ENCODE measurements at places on chromosomes 4 and X.

DNA sequence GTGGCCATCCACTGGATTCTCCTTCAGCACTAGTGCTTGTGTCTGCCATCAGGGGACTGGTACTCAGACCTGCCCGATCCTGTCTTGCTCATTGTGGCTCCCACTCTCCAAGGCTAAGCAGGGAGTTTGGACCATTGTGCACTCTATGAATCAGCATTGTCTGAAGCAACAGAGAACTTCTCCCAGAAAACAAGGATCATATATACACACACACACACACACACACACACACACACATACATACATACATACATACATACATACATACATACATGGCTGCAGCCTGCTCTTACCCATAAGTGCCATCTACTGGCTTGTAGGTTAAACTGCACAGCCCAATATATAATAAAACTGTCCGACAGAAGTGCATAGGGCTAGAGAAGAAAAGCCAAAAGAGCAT, 345.3 kb upstream of the LCORL start:
- DNase-seq = no peak

GRCh38 chr4:189825466-189825865, 115.2 kb upstream of the FRG1 start:
- no peak for DNase-seq

GRCh38 chr4:185335579-185335978, 60.1 kb downstream of the LRP2BP start:
- no peak for DNase-seq

DNA sequence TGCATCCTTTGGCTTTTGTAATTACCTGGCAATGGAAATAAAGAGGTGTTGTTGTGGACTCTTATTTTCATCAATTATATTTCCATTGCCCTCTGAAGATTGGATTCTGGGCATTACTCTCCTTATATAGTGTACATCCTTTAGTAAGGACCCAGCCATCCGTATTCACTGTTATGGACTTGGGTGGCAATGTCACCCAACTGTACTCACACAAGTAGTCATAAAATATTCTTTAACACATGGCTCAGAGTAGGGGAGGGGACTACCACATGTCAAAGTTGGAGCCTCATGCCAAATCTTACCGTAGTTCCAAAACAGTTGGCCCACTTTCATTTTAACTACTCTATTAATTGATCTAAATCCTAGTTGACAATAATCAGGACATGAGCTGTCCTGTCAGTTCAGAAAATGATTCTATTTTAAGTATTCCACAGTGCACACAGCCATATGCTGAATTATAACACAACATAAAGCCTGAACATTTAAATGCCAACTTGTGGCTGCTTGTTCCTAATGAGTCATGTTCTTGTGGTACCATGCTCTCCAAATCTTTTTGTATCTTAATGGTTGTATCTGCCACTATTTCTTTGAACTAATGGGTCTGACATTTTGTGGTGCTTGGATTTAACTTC, 4.9 kb downstream of the FRAS1 start:
- DNase-seq = no peak

DNA sequence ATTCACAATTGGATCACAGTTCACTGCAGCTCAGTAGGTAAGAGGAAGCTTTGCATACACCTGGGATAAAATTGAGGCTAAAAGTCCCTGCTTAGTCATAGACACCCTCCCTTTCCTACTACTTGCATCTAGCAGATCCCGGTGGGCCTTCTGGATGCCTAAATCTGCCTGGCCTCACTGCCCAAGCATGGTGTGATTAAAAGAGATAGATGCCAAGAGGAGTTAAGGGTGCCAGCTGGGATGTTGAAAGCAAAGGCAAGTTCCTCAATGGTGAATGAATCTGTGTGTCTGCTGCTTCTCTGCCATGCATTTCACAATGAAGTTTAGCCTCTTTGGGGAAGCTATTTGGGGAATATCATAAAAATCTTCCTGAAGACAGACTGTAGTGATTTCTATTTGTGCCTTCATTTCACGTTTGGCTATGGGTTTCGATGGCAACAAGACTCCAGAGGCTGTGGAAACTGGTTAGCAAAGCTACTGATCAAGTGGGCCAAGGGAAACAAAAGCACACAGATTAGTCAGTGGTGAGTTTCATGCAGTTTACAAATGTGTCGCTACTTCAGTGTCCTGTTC, 534.0 kb downstream of the ANKRD50 start:
- DNase-seq = no peak

DNA sequence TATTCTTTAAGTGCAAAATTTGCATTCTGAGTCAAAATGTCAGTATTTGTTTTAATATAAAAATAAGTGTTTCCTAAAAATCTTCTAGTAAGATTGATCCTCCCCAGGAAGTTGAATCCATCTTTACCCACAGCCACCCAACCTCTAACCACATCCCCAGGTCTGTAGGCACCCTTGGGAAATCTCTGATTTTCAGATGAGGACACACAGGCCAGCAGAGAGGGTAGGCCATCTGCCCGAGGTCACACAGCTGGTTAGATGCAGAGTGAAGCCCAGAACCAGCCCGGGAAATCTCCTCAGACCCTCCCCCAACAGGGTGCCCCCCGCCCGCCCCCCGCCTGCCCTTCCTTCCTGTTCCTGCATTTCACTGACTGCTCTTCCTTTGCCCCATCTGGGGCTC, 277.5 kb downstream of the FBXW7 start:
- no peak for DNase-seq

Measured in activated CD4-positive, alpha-beta T cell treated with anti-CD3 and anti-CD28 coated beads, Interleukin-2, amount 50 U/mL, for 48 hours (primary cell).